Activated T-cell treated with anti-CD3 and anti-CD28 coated beads for 1 hour (primary cell): ENCODE measurements at places on chromosomes 6 and 20.

DNA sequence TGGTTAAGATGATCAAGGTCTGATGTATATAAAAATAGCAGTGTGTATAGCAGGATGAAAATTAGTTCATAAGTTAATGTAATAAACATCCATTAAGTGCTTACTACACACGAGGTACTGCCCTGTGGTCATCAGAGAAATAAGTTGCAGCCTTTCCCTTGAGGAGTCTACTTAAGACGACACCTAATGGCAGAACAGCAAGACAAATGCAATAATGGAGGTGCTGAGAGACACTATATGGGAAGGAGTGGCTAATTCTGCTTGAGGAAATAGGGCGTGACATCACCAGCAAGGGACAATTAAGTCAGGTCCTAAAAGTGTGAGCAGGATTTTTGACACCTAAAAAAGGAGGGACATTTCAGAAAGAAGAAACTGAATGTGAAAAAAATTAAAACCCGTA lies 75.2 kb downstream of the BACH2 start:
- no peak for DNase-seq

GRCh38 chr6:77040568-77041195 lies 422.6 kb downstream of the HTR1B start:
- DNase-seq, result no peak

DNA sequence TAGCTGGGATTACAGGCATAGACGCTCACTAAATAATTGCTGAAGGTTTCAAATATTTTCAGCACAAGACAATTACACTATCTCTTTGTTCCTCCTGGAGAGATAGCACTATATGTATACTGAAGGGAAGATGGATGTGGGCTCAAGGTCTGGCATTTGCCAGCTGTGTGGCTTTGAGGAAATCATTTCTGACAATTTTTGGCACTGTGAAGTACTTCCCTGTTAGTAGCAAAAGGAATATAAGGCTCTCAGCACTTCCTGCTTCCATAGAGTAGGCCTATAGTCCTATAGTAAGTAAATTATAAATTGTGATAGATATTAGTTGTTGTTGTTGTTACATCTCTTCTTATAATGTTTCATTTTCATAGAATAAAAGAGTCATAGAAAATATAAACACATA lies 271.1 kb downstream of the SAMD5 start:
- DNase-seq, result no peak

DNA sequence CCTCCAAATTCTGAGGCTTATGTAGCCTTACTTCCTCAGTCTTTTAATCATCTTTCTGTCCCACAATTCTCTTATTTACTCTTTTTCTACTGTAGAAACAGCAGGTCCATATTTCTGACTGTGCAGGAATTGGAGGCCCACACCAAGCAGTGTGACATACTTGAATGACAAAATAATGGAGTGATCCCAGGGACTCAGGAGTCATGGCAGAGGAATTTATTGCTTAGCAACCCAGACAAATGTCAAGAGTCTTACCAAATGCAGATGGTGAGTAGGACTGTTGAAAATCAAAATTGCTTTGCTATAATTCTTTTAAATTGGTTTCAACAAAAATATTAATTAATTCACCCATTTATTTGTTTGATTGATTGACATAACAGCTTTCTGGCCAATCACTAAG lies 59.9 kb downstream of the HTR1B start:
- DNase-seq, result no peak

- DNase-seq, result no peak
Observed at GRCh38 chr6:82017288-82017687, 230.3 kb downstream of the IBTK start.

GRCh38 chr20:25408890-25409289 lies 1.4 kb downstream of the GINS1 start:
- DNase-seq, result no peak

GRCh38 chr6:46134216-46134615 lies 4.4 kb downstream of the ENPP4 start:
- DNase-seq, result no peak

GRCh38 chr6:92810913-92811312 lies 608.4 kb downstream of the EPHA7 start:
- DNase-seq, result no peak

GRCh38 chr6:10951675-10952282 lies 64.9 kb downstream of the SYCP2L start:
- no peak for DNase-seq

GRCh38 chr6:3484946-3485345 lies 28.1 kb upstream of the SLC22A23 start:
- no peak for DNase-seq

GRCh38 chr20:50586531-50587232 lies 76.5 kb downstream of the PTPN1 start:
- DNase-seq, result no peak
